CD4-positive, alpha-beta T cell treated with Interleukin-2 at 100 ng/mL for 4 hours (primary cell): ENCODE measurements at places on chromosomes 3 and 15.

- no peak for DNase-seq
Observed at GRCh38 chr3:153503873-153504272, 341.8 kb downstream of the RAP2B start.

DNA sequence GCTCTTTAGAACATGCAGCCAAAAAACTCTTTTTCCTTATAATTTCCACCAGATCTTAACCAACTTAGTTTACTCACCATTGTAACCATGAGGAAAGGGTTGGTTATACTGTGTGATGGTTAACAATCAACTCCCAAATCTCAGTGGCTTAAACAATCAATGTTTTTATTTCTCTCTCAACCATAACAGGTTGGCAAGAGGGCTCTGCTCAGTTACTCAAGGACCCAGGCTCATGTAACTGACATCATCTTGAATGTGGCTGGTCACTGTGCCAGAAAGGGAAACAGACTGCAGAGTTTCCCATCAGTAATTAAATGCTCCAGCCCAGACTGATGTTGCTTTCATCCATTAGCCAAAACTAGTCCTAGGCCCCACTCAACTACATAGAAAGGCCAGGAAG lies 69.0 kb downstream of the ANKRD28 start:
- DNase-seq: no peak

DNA sequence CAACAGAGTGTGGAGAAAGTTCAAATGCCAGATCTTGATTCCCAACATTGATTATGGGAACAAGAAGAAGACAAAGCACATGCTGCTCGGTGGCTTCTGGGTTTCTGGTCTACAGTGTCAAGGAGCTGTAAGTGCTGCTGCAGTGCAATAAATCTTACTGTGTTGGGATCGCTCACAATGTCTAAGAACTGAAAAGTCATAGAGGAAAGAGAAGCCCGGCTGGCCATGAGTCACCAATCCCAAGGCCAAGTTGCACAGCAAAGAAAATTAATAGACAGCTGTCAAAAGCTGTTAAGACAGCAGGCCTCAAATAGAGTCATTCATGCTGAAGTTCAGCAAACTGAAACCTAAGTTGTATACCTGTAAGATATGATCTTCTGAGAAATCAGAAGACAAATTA lies 33.2 kb upstream of the SPPL2A start:
- DNase-seq: no peak

GRCh38 chr15:67784090-67784781 lies 41.1 kb upstream of the SKOR1 start:
- DNase-seq: peak; percentile 2

- no peak for DNase-seq
Observed at GRCh38 chr3:53120336-53120735, 9.9 kb downstream of the RFT1 start.

GRCh38 chr3:119239206-119239820 lies 1.4 kb downstream of the B4GALT4 start:
- DNase-seq: peak; percentile 34

- DNase-seq: no peak
Observed at GRCh38 chr3:7875925-7876324, 625.7 kb upstream of the LMCD1 start.

- no peak for DNase-seq
Observed at GRCh38 chr3:192366916-192367315, 360.4 kb downstream of the FGF12 start.

DNA sequence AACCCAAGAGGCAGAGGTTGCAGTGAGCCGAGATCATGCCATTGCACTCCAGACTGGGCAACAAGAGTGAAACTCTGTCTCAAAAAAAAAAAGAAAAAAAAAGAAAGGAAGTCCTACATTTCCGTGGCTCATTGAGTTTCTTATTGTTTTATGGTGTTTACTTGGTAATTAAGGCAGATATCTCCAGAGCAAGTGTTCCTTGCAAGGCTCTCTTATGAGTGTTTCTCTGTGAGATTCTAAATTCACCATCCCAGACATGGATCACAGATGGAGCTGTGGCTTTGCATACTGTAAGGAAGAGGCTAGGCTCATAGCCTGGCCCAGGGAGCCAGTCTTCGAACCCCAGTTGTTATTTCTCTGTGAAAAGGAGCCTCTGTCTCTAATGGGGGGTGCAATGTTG lies 53.0 kb downstream of the IQGAP1 start:
- no peak for DNase-seq

- DNase-seq: no peak
Observed at GRCh38 chr15:47542312-47542989, 174.9 kb upstream of the SEMA6D start.

DNA sequence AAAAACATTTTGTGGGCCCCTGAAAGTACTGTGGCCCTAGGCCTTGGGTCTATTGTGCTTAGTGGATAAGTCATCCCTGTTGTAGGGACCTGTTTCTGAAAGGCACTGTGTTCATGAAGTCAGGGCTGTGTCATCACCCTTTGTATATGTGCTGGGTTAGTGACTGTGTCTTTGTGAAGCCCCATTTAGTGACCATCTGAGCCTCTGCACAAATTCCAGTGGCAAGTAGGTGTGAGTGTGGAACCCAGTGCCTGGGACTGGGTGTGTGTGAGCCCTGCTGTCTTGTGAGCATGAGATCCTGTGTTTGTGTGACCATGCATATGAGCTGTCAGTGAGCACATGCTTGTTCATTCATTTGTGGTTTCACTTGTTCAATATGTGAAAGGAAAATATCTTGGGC lies 1.2 kb upstream of the HYAL1 start:
- no peak for DNase-seq

GRCh38 chr15:72592097-72592496 lies 62.4 kb upstream of the GOLGA6B start:
- no peak for DNase-seq

DNA sequence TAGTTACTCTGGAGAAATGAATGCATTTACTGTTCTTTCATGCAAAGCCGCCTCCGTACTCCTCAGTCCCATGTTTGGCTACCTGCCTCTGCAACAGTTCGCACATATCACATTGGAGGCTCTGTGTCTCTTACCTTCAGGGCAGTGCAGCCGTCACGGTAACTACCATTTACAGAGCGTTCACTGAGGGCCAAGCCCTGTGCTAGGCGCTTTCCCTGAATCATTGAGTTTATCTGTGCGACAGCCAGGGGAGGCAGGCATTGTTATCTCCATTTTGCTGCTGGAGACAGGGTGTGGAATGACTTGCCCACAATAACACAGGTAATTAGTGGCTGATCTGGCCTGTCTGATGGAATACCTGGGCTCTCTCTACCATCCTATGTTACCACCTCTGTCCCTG lies 115.0 kb downstream of the THSD4 start:
- DNase-seq: no peak

- DNase-seq: no peak
Observed at GRCh38 chr3:113263778-113264177, 52.4 kb downstream of the BOC start.

- DNase-seq: no peak
Observed at GRCh38 chr15:77497110-77497737, 76.5 kb downstream of the HMG20A start.

- peak; percentile 36 for DNase-seq
Observed at GRCh38 chr3:129934234-129935123, 40.0 kb upstream of the TRH start.

- DNase-seq: no peak
Observed at GRCh38 chr15:31230630-31231485, 95.8 kb upstream of the KLF13 start.

GRCh38 chr3:32009101-32009500 lies 27.6 kb downstream of the ZNF860 start:
- no peak for DNase-seq
